ENCODE measurements at places on chromosomes 6 and 20.

DNA sequence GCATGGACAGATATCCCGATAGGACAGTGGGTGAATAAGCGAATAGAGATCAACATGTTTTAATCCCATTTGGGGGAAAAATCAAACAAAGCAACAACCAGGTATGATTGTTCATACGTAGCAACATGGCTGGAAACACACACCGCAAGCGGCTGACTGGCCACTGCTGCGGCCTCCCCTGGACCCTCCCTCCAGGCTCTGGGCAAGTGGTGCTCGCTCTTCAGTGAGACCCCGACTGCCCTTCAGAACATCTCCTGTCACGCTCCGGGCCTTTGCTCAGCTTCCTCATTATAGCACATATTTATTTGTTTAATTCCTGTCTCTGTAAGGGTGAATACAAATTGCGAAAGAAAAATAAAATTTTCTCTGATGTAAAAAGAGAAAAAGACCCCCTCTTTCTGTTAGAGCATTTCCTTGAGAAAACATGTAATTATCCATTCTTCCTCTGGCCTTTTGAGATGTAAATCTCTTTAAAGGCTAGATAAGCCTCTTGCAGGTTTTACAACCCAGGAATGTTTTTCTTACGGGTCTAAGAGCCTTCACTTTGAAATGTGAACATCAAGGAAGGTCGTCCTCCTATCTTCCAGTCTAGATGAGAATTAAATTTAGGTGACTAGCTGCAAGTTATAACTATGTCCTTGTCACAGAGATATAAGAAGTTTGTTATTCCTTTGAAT, 11.0 kb upstream of the FAM210B start:
- no peak for DNase-seq

DNA sequence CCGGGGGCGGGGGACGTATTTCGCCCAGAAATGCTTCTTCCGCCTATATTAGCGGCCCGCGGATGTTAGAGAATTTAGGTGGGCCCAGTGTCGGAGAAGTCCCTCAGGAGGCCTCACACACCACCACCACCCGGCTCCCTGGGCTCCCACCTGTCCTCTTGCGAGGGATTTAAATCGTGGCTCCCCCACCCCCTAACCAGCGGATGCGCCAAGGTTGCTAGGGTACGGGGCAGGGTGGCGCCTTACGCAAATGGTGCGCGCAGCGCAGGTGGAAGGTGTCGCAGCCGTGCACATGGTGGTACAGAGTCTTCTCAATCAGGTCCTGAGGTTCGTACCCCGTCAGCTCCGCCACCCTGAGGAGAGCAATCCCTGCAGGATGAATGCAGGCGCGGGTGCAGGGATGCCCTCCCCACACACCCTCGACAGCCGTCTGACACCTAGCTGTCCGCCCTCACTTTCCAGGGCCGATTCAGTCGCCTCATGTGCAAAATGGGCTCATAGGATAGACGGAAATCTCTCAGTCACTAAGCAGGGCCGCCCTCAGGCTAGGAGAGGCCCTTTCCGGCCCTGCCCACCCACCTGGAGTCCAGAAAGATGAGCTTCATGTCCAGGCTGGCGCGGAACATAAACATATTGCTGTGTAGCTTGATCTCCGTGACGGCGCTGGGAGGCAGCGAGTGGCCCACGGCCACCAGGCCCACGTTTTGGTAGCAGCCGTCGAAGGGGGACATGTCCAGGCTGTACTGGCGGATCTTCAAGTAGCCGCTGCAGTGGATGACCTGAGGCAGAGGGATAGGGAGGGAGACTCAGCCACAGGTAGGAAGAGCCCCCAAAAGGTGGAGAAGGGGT, 16.6 kb downstream of the SIM1 start:
- DNase-seq: no peak

DNA sequence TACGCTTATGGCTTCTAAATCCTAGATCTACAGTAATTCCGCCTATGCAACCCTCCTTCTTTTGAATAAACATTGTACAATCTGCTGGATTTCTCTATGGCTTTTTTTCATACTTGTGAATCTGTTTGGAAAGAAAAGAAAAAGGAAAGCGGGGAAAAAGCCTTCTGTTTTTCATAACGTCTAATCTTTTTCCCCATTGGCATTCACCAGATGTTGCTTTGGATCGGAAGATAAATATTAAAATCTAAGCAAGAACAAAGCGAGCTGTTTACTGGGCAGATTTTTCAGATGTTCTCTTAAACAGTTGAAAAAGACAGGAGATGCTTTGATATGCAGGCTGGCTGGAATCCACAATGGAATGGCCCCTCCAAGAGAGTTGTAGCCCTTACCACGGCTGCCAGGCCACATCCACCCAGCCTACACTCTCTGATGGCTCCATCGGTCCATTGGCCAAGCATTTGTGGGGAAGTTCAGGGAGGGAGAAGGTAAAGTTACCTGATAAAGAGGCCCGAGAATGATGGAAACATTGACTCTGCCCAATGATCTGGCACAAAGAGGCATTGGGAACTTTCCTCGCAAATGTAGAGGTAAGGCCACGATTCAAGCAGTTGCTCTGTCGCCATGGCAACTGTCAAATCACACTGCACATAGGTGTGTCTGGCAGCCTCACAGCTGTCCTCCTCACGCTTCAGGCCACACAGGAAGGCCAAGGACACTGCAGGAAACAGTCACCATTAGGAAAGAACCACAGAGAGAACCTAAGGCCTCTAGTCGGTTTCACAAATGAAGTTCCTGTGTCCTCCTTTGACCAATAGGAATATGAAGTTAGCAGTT, 70.3 kb downstream of the PKHD1 start:
- DNase-seq: no peak

- no peak for DNase-seq
These were observed 79.8 kb upstream of the EEF1E1 start for GRCh38 chr6:8181951-8182845.

- no peak for DNase-seq
These were observed 63.0 kb downstream of the FAM229B start for GRCh38 chr6:112150363-112150762.

DNA sequence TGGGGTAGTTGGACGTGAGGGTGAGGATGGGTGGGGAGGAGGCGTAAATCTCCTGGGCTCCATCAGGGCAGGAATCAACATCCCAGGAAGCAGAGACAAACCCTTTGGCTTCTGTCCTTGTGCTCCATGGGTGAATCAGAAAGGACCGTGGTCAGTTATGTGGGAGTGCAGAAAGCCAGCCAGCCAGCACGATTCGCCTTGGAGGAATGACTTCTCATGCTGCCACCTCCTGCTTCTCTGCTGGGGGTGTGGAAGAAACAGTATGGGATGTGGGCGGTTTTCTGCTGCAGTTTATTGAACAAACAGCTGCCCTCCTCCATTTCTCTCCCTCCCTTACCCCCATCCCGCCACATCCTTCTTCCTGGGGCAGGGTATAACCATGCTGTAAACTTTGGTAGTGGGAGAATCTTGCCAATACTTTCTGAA, 214.5 kb downstream of the SOX4 start:
- DNase-seq: no peak

Data from kidney capillary endothelial cell (primary cell).